KBM-7 (cell line): ENCODE measurements at places on chromosomes 12 and 14.
A peak's percentile ranks its signal among the peaks of the same experiment; 100 is the strongest.

GRCh38 chr12:50615907-50616296, 111.1 kb downstream of the DIP2B start:
- no peak for DNase-seq

DNA sequence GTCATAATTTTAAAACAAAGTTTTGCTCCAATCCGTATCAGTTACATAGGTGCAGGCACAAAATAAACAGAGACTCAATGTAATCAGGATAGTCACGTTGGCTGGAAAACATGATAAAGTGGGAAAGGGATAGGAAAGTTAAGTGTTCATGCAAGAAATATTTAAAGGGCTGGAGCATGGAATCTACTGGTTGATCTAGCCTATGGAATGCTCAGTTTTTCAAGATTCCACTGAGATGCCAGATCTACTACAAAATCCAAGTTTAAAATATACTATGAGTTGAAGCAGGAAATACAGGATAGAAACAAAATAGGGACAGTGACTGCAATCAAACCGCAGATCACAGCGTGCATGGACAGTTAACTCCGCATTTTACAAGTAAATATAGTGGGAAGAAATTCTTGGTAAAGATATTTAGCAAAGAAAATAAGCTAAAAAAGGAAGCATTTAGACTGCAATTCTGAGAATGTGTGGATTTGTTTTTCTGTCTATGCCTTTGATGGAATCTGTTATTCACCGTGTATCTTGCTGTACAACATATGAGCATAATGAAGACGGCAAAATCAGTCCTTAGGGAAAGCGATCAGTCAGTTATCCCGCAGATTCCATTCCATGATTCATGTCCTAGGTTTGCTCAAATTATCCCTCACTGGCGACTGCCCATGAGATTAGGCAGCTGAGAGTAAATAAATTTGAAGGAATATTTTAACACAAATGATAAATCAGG, 1044.3 kb downstream of the FLRT2 start:
- no peak for DNase-seq

- peak; percentile 69 for DNase-seq
These were observed 308.1 kb downstream of the RPAP3 start for GRCh38 chr12:47397664-47398281.

DNA sequence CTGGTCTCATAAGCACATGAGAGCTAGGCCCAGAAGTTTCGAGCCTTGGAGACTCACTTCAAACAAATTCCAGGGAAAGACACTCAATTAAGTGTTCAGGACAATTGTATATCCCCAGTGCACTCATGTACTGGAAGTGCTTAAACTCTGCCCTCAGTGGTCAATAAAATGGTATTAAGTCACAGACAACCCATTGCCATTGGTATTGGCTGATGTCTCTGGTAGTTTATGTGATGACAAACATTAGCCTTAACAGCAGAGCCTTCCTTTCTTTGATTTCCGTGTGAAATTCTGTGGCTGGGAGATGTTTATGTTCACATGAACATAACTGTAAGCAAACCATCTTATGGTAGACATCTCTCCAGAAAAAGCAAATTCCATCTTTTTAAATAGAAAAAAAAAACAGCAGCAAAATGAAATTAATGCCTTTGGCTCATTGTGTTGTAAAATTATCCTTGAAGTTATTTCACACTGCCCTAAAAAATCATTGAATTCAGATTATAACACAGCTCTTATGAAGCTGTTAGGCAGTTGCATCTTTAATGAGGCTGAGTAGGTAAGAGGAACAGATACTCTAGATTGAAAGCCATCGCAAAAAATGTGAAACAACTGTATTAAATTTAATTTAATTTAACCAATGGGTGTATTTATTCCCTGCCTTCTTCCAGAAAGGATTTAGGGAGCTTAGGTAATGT, 216.2 kb upstream of the PLEKHG7 start:
- DNase-seq = no peak

DNA sequence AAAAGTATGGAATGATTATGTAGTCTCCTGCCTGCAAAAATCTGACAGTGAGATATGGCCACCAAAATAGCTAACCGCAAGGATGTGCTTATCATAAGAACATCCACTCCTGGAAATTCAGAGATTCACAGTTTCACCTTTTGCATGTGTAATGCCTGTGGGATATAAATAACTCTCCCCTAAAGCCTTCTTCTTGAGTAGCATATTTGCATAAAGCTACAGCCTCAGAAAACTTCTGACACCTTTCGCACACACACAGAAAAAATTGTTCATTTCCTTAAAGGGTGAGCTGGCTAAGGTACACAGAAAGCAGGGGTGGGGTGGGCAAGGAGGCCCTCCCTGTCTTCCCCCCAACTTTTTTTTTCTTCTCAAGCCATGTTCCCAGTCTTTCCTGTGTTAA, 3.1 kb upstream of the IGF1 start:
- DNase-seq = no peak

- peak; percentile 88 for DNase-seq
These were observed 4.9 kb downstream of the ZNF385A start for GRCh38 chr12:54379398-54380201.

DNA sequence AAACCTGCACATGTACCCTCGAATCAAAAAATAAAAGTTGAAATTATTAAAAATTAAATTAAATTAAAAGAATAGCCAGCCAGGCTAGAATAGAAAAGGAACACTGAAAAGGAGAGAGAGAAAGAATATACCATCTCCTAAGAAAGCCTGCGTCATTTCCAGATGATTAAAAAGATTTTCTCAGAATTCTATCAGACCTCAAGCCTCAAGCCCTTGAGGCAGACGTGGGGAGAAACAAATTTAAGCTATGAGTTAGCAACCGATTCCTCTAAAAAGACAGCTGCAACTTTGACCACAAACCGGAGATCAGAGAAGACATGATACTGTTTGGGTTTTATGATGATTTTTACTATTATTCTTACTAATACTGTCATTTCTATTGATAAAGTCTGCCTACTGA, 138.3 kb downstream of the KSR2 start:
- DNase-seq = no peak

GRCh38 chr14:93234798-93235197, 27.7 kb downstream of the UBR7 start:
- no peak for DNase-seq

DNA sequence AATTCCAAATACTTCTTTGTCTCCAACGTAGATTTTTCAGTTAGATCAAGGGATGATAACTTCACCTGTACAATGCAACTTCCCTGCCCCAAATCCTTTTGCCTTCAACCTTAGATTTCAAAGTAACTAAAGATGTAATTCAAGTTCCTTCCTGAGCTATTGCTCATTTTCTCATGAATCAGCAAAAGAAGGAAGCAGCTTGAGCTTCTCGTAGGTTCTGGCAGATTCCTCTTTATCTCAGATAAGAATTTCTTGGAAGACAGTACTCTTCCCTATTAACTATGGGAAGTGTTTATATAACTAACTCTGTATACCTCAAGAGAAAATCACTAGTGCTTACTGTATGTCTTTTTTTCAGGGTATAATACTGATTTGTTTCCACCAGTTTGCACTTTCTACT, 203.8 kb downstream of the RASSF9 start:
- DNase-seq = peak; percentile 28

- DNase-seq = no peak
These were observed 21.8 kb upstream of the RNU6-8 start for GRCh38 chr14:32224737-32225377.

- DNase-seq = no peak
These were observed 176.3 kb upstream of the ATP2B1 start for GRCh38 chr12:89884952-89885351.

GRCh38 chr12:97452230-97452629, 10.4 kb upstream of the RMST start:
- DNase-seq = no peak

GRCh38 chr12:19794116-19794515, 354.8 kb downstream of the AEBP2 start:
- DNase-seq = no peak

- DNase-seq = no peak
These were observed 32.0 kb downstream of the RFLNA start for GRCh38 chr12:124326871-124327270.

DNA sequence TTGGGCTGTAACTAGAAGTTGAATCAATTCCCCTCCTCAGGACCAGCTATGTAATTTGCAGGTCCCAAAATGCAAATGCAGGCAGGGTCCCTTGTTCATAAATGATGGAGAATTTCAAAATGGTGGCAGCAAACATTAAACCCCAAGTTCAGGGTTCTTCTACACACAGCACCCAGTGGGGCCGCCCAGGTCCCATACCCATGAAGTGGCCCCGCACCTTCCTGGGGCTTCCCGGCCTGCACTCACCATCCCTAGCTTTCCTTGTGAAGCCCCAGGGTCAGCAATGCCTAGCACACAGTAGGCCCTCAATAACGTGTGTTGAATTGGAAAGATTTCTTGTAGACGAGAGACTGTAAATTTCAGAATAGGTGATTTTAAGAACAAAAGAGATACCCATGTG, 76.0 kb downstream of the NTF3 start:
- no peak for DNase-seq

DNA sequence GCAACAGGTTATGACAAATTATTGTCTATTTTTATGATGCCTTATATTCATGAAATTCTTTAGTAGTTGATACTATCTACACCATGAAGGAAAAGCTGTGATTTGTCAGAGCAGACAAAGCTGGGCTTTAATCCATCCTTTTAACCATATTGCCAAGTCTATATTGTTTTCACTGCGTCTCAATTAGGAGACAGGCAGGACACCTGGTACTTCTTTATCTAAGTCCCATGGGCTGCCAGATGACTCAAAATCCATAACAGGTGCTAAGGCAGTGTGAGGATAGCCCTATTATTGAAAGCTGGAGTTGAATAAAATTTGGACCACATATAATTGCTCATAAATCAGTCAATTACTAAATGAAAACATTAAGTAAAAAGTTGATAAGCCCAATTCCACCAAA, 22.6 kb downstream of the INSM2 start:
- DNase-seq = no peak

DNA sequence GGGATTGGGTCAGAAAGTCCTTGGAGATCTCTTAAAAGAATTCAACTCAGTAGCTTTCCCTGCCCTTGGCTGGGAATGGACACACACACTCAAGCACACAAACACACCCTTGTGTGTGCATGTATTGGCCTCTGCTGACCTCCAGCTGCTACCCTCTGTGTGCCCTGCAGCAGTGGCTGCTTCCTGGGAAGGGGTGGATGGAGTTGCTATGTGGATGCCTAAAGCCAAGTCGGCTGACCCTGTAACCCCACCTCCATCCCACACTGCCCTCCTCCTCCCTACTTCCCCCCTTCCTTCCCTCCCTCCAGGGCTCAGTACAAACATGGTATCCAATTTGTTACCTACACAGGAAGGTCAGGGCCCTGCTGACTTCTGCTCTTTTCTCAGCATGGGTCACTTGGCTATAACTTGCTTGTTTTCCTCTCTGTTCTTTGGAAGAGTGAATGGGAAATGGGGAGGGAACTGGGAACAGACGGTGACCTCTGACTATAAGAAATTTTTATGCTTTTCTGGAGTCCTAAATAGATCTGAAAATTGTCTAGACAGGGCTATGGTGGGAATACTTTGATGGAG, 351.6 kb upstream of the TBX3 start:
- DNase-seq = no peak

DNA sequence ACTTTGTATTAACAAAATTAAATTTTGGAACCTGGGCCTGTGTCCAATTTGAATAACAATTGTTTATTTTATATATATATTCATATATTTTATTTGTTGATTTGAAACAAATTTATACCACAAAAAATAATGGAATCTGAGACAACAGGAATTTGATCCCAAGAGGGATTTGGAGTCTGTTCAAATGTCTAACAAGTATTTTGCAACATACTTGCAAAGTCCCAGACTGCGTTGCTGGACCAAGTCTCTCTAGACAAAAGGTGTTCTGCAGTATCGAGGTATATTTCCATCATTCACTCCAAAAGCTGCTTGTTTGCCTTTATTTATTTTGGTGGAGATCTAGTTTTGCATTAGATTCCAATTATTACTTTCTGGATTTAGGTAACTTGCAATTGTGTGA, 68.7 kb upstream of the PTPRR start:
- DNase-seq = no peak

- no peak for DNase-seq
These were observed 210.4 kb upstream of the KRR1 start for GRCh38 chr12:75721796-75722195.

- no peak for DNase-seq
These were observed 83.0 kb upstream of the WSCD2 start for GRCh38 chr12:108046135-108046534.

DNA sequence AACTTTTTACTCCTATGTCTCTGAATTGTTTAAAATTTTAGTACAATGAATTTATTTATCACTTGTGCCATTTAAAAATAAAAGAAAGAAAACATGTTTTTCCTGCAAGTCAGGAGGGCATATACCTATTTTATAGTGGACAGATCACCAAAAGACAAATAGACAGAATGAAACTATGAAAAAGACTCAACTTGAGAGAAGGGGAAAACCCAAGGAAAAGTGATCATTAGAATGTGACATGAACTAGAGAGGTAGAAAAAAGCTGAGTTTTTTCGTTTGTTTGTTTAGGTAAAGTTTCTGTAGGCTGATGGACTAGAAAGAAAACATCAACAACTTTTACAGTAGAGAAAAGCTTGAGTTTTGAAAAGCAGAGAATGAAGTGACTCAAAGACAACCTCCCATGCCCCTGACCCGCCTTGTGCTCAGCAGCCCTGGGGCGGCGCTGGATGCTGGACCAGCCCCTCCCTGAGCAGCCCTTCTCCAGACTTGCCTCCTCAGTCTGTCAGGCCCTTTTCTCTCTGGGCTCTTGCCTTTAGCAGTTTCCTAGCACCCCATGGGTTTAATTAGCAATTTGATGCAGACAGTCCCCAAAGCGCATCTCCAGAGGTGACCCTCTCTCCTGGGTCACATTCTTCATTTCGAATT, 95.1 kb upstream of the ARID2 start:
- DNase-seq = no peak

DNA sequence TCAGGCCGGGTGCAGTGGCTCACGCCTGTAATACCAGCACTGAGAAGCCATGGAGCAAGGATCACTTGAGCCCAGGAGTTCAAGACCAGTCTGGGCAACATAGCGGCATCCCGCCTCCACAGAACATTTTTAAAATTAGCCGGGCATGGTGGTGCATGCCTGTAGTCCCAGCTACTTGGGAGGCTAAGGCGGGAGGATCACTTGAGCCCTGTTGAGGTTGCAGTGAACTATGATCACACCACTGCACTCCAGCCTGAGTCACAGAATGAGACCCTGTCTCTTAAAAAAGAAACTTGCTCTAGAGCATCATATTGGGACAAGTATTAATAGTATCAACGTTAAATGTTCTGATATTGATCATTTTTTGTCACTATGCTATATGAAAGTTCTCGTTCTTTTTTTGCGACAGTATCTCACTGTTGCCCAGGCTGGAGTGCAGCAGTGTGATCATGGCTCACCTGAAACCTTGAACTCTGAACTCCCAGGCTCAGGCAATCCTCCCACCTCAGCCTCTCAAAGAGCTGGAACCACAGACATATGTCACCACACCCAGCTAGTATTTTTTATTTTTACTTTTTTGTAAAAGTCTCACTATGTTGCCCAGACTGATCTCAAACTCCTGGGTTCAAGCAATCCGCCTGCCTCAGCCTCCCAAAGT, 47.7 kb downstream of the CCDC85C start:
- no peak for DNase-seq

DNA sequence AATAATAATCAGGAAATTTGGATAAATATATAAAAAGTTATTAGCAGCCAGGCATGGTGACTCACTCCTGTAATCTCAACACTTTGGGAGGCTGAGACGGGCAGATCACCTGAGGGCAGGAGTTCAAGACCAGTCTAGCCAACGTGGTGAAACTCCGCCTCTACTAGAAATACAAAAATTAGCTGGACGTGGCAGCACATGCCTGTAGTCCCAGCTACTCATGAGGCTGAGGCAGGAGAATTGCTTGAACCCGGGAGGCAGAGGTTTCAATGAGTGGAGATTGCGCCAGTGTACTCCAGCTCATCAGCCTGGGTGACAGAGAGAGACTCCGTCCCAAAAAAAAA, 64.5 kb downstream of the SYT1 start:
- no peak for DNase-seq
